Pericardium fibroblast (primary cell): ENCODE measurements at places on chromosomes 16 and 17. TPM values are rescaled to one million over a fixed set of nuclear protein-coding genes. Genes with fewer than 3 reads are reported as not detected.

Gene KRTAP1-1
- not detected in 2 replicates for total RNA-seq

Gene FBXO39
- total RNA-seq = 0.94 TPM in 1 of 2 replicates, not detected in the other

Gene KRT20
- not detected in 2 replicates for total RNA-seq

Gene BEAN1
- total RNA-seq = 0.51 and 8.5 TPM in 2 replicates

Gene KRT31
- not detected in 2 replicates for total RNA-seq
